ENCODE measurements at places on chromosomes 12 and 14.

- DNase-seq, result no peak
Measured at GRCh38 chr12:20420557-20420956, 52.2 kb downstream of the PDE3A start.

DNA sequence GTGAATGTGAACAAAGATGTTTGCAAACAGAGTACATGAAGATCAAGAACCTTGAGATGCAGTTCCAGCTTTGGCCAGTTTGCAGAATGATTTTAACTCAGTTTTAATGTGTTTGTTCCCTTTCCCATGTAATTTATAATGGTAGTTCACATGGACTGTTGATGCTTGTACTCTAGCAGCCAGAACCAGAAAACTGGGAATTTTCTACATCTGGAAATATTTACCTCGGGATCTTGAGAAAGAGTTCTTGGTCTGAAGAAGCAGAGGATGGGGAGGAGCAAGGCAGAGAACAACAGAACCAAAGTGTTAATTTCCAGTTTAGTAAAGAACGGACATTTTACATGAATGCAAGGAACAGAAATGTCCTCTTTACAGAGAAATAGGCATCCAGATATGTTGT is 37.0 kb upstream of the PMCH start:
- DNase-seq, result no peak

DNA sequence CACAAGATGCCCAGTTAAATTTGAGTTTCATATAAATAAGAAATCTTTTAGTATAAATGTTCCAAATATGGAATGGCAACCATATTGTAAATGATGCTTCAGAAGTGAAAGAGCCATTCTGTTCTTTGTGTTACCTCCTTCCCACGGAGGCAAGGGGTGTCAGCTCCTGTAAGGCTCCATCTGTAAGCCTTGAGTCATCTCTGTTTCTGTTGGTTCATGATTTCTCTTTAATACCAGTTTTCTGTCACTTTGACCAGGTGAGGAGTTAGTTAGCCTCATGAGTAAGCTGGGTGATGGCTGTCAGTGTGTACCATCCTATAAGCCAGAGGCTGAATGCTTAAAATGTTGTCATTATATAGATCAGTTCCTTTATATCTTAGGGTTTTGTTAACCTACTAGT is 61.9 kb downstream of the TMEM30B start:
- no peak for DNase-seq

DNA sequence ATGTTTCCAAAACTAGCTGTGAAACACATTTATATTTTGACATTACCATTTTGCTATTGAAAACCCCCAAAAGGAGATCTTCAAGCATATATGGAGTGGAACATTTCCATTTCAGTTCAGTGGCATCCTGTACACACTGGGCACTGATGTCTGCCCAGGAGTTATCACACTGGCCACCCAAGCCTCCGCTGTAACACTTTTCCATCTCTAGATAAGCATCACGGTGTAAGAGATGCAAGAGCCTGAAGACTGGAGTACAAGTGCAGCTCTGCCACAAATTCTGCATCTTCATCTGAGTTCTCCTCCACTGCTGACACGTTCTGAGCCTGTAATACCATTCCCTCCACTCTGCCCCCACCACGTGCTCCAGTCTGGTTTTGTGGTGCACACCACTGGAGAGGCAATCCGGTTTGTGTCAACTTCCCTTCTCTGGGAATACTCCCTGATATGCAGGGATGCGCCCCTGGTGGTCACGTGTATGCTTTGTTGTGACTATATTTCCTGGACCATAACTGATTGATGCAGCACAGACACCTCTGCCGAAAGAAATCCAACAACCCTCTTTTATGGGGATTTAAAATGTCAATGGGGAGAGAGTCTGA is 12.7 kb downstream of the SPTLC2 start:
- DNase-seq, result peak; percentile 43

- DNase-seq, result no peak
Measured at GRCh38 chr12:124107351-124107750, 134.3 kb downstream of the ZNF664 start.

GRCh38 chr12:11623382-11623781 is 26.1 kb upstream of the ETV6 start:
- DNase-seq, result peak; percentile 28

GRCh38 chr12:6444031-6444430 is 724 bp upstream of the CD27 start:
- DNase-seq, result no peak

GRCh38 chr14:29900609-29901350 is 26.9 kb downstream of the PRKD1 start:
- no peak for DNase-seq

GRCh38 chr12:21797539-21797938 is 23.0 kb upstream of the KCNJ8 start:
- no peak for DNase-seq

GRCh38 chr14:21039585-21040369 is 2.4 kb upstream of the RNASE7 start:
- DNase-seq, result peak; percentile 59

- peak; percentile 52 for DNase-seq
Measured at GRCh38 chr14:93493054-93493453, 62.3 kb downstream of the UNC79 start.
